ENCODE measurements at places on chromosomes 16 and 17. TPM values are rescaled to one million over a fixed set of nuclear protein-coding genes. Genes with fewer than 3 reads are reported as not detected.

DNA sequence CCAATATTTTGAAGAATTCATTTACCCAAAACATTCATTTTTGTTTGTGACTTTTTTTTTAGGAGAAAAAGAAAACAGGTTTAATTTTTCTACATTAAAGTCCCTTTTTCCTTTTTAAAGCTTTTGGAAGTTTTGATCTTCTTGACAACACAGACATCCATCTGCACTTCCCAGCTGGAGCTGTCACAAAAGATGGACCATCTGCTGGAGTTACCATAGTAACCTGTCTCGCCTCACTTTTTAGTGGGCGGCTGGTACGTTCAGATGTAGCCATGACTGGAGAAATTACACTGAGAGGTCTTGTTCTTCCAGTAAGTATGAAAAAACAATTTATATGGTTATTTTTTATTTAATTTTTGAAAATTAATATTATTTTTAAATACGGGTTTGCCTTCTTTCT lies 37.2 kb downstream of the SIAH1 start:
- H3K27ac ChIP-seq: no peak overlapping the region
- H3K4me3 ChIP-seq: no peak overlapping the region
- H3K27me3 ChIP-seq: no peaks in the 10 kb centered on the region
- peaks cover 21% of the 10 kb centered on the region for H3K36me3 ChIP-seq

DNA sequence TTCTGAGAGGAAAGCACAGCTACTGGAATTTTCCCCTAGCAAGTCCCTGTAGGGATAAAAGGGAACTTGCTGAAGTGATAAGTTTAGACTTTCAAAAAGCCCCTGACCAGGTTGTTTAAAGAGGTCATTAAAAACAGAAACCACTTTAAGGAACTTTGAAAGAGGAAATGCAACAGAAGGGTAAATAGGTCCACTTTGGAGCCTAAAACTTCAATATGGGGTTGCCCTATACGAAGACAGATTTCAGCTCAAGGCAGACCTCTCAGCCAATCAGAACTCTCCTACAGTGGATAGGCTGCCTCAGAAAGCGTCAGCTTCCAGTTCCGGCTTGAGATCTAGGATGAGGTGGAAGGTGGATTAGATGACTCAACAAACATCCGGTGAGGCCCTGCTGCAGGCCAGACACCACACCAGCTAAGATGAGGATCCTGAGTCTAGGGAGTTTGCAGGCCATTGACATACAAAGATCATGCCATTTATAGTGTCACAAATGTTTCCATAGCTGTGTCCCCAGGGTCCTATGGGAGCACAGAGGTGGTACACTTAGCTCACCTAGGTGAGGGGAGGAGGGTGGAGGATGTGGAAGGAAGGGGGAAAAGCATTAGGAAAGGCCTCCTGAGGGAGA lies 7.9 kb upstream of the MFSD6L start:
- no peak overlapping the region for H3K27ac ChIP-seq
- peaks cover 12% of the 10 kb centered on the region for H3K27me3 ChIP-seq
- H3K4me1 ChIP-seq: peaks cover 2% of the 10 kb centered on the region

GRCh38 chr16:19808061-19808641 lies 76.5 kb downstream of the GPRC5B start:
- H3K4me3 ChIP-seq: no peak overlapping the region
- peaks cover 16% of the 10 kb centered on the region for H3K4me1 ChIP-seq
- peaks cover 20% of the 10 kb centered on the region for H3K36me3 ChIP-seq
- H3K27ac ChIP-seq: peak overlapping the region; percentile 89
- H3K27me3 ChIP-seq: no peaks in the 10 kb centered on the region
- DNase-seq: no peak

GRCh38 chr16:47374629-47375028 lies 86.2 kb downstream of the ITFG1 start:
- no peak for DNase-seq
- H3K27me3 ChIP-seq: no peaks in the 10 kb centered on the region
- H3K27ac ChIP-seq: no peak overlapping the region
- peaks cover 5% of the 10 kb centered on the region for H3K4me1 ChIP-seq
- peaks cover 12% of the 10 kb centered on the region for H3K36me3 ChIP-seq
- H3K4me3 ChIP-seq: no peak overlapping the region

- H3K27me3 ChIP-seq: peaks cover 6% of the 10 kb centered on the region
- peak overlapping the region; percentile 94 for H3K4me3 ChIP-seq
- H3K4me1 ChIP-seq: peaks cover 20% of the 10 kb centered on the region
- H3K27ac ChIP-seq: peak overlapping the region; percentile 62
- H3K36me3 ChIP-seq: peaks cover 3% of the 10 kb centered on the region
- no peak for DNase-seq
These were observed 902 bp downstream of the SCRN2 start for GRCh38 chr17:47840001-47840741.

DNA sequence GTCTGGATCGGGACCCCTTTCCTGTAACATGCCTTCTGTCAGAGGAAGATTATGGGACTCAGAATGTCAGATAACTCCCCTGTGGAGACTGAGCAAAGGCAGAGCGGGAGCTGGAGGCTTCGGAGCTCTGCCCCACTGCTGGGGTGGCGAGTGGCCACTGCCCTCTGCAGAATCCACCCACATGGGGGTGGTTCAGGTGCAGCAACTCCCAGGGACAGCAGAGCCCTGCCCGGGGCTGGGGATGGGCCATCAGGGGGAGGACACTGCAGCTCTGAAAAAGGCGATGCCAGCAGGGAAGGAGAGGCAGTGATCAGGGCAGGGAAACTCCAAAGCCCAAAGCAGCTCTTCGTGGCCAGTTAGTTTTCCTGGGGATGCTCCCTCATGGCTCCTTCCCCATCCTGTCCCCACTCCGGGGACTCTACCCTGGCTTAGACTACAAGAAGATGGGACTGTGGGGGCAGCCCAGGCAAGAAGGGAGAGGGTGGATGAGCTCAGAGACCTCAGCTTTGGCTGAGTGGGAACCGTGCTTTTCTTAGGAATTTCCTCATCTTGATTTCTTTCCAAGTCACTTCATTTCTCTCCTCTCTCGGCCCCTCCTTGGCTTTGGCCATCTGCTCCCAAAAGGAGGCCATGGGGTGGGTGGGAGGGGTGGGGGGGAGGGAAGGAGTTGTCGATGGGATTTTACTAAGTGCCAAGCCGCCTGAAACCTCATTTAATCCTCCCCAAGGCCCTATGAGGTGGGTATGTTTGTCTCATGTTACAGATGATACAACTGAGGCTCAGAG lies 4.0 kb downstream of the CA4 start:
- no peak overlapping the region for H3K4me3 ChIP-seq
- peaks cover 12% of the 10 kb centered on the region for H3K4me1 ChIP-seq
- H3K36me3 ChIP-seq: no peaks in the 10 kb centered on the region
- no peak overlapping the region for H3K27ac ChIP-seq

- DNase-seq: no peak
- peaks cover 2% of the 10 kb centered on the region for H3K4me1 ChIP-seq
- no peaks in the 10 kb centered on the region for H3K27me3 ChIP-seq
- H3K27ac ChIP-seq: peak overlapping the region; percentile 45
- no peak overlapping the region for H3K4me3 ChIP-seq
These were observed 9.2 kb downstream of the RPL23 start for GRCh38 chr17:38844261-38844757.

DNA sequence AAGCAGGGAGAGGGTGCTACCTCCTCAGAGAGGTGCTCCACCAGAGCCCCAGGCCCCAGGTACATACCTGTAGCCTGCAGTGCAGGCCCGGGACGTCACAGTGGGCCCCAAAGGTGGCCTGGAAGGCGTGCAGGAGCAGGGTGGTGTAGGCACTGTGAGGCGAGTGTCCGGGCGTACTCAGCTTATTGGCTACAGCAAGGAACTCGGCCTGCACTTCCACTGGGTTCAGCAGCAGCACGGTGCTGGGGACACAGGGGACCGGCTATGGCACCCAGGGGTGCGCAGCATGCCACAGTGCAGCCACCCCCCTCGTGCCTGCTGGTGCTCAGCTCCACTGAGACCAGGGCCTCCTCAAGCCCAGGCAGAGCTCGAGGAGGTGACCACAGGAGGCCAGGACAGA lies 23.2 kb upstream of the PIK3R6 start:
- peaks cover 30% of the 10 kb centered on the region for H3K27me3 ChIP-seq
- DNase-seq: no peak
- H3K27ac ChIP-seq: no peak overlapping the region
- H3K36me3 ChIP-seq: no peaks in the 10 kb centered on the region

DNA sequence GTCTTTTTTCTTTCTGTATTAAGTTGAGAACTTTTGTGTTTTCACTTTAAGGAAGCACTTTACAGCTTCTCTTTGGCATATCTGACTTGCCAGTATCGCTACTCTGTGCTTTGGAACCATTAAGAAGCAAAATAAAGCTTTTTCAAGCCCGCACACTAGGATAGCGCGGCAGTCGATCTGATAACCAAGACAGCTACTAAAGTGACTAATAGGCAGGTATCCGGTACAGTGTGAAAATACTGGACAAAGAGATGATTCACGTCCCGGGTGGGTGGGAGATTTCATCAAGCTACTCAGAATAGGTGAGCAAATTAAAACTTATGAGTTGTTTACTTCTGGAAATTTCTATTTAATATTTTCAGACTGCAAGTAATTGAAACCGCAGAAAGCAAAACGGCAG lies 53.8 kb downstream of the SHISA6 start:
- no peak overlapping the region for H3K27ac ChIP-seq
- no peak overlapping the region for H3K4me3 ChIP-seq
- peaks cover 15% of the 10 kb centered on the region for H3K27me3 ChIP-seq
- DNase-seq: no peak
- no peaks in the 10 kb centered on the region for H3K4me1 ChIP-seq

- no peaks in the 10 kb centered on the region for H3K27me3 ChIP-seq
- H3K4me1 ChIP-seq: no peaks in the 10 kb centered on the region
- no peak overlapping the region for H3K27ac ChIP-seq
- no peak overlapping the region for H3K4me3 ChIP-seq
These were observed 181.8 kb upstream of the AXIN2 start for GRCh38 chr17:65743308-65743655.

DNA sequence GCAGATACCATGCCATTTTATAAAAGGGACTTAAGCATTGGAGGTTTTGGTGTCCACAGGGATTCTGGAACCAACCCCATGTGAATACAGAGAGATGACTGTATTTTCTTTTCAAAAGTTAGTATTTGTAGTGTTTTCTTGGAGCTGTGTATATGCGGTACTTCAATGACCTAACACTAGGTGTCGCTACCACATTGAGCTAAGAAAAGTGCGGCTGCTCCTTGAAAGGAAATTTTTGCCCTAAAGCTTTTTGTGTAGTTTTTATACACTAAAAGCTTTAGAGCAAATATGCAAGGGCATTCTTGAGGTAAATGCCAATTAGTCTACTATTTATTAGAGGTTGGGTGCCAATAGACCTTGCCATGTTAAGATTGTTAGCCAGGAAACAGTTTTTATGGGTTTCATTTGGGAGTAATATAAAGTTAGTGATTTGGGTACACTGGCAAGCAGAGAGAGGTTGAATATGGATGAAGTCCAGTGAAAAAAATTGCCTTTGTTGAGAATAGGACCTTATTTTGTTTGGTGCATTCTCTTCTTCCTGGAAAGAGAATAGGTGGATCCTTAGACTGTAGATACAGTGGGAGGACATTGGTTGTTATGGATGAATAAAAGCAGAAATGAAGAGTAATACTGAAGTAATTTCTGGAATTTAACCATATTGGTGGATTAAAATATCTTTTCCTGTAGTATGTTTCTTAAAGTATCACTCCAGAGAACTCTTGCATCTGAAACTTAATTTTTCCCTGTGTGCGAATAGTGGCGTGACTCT lies 43.3 kb downstream of the BCAS3 start:
- no peaks in the 10 kb centered on the region for H3K27me3 ChIP-seq
- no peaks in the 10 kb centered on the region for H3K4me1 ChIP-seq
- H3K4me3 ChIP-seq: no peak overlapping the region

DNA sequence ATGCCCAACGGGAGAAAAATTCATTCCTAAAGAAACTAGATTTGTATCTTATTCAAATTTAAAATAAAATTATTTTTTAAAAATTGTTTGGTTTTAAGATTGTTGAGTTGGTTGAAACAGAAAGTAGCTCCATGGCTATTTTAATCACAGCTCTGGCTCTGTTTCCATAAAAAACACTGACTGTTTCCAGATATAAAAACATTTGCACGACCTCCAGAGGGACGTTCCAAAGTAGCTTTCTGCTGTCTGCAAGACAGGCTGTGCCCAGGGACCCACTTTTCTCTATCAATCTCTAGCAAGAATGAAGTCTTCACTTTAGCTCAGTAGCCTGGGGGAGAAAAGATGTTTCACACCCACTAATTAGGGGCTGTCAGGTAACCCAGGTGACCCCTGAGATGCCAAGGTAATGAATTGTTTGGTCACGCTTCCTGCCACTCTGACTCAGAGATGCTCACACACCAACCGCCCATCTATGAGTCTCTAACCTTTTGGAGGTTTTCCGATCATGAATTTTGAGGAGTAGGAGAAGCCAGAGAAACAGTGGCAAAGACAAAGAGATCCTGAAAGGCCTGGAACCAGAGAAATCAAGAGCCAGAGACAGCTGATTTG lies 220.1 kb upstream of the SOX9 start:
- no peaks in the 10 kb centered on the region for H3K27me3 ChIP-seq
- no peak for DNase-seq
- no peak overlapping the region for H3K27ac ChIP-seq
- H3K4me3 ChIP-seq: no peak overlapping the region
- peaks cover 9% of the 10 kb centered on the region for H3K4me1 ChIP-seq
- H3K36me3 ChIP-seq: no peaks in the 10 kb centered on the region

Gene TAC4
- not detected for total RNA-seq

Gene DNAI2
- not detected for total RNA-seq

Gene TMEM132E
- total RNA-seq: 0.05 TPM

Gene TBC1D26
- 2.9 TPM for total RNA-seq

Gene TP53TG3F
- total RNA-seq: not detected
